ENCODE measurements at places on chromosomes 6 and 20.

DNA sequence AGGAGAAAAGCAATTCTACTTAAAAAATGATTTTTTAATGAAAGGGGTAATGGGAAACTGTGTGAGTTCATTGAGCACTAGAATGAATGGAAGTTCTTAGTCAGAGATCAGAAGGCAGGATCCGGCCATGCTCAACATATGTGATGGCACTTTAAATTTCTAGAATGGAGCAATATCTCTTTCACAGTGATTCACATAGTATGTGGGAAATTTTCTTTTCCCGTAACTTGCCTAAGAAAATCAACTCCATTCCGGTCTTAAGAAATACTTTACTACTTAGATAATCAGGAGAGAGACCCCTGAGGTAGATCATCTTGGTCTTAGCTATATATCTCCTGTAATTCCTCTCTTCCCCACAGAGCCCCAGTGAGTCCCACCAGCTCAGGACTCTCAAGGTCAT, 131.8 kb downstream of the SCML4 start:
- no peak for DNase-seq

GRCh38 chr6:47159763-47160162, 117.6 kb upstream of the ADGRF1 start:
- DNase-seq: no peak

DNA sequence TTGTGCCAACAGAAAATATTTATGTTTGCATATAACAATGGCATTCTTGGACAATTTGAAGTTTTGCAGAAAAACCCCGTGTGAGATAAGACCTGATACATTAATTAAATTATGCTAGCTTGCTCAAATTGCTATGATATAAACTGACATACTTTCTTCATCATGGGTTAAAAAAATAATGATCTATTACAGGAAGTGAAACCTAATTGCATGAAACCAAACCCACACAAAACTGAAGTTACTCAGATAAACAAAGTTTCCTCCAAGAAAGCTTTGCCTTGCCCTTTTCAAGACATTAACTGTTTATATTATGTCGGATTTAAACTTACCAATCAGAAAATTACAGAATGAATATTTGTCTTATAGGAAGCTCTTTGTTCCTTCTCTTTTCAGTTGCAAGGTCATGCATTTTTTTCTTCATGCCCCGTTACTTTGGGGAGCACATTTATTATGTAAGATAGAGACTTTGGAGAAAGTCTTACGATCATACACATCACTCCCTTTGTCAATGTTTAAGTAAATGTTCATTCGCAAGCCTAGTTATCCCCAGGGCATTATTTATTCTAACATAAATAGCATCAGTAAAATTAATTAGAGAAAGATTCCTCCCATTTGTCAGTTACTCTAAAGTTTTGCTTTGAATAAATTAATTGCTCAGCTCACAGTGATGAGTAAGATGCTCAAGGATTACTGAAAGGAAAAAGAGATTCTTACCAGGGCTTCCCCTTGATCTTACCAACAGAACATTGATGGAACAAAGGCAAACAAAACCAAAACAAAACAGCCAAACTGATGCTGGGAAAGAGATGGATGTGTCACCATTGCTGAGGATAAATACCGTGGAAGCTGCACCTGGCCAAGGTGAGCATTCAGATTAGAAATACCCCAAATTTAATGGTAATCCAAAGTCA, 14.8 kb upstream of the TMEM244 start:
- DNase-seq: no peak

- peak; percentile 82 for DNase-seq
Observed at GRCh38 chr20:32484958-32485769, 100.0 kb downstream of the NOL4L start.

DNA sequence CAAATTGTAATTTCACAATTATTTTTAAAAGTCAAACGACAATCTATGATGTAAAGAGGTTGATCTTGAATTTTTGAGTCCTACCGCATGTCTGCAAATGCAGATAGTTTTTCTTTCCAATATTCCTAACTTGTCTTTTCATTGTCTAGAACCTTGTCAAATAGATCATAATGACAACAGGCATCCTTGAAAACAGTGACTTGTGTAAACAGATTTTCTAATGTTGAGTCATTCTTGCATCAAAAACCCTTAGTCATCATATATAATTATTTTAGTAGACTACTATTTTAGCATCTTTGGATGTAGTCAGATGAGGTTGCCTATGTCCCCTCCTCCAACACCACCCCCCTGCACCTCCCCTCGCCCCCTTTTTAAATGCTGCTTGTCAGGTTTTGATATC, 43.8 kb downstream of the BMP6 start:
- no peak for DNase-seq

DNA sequence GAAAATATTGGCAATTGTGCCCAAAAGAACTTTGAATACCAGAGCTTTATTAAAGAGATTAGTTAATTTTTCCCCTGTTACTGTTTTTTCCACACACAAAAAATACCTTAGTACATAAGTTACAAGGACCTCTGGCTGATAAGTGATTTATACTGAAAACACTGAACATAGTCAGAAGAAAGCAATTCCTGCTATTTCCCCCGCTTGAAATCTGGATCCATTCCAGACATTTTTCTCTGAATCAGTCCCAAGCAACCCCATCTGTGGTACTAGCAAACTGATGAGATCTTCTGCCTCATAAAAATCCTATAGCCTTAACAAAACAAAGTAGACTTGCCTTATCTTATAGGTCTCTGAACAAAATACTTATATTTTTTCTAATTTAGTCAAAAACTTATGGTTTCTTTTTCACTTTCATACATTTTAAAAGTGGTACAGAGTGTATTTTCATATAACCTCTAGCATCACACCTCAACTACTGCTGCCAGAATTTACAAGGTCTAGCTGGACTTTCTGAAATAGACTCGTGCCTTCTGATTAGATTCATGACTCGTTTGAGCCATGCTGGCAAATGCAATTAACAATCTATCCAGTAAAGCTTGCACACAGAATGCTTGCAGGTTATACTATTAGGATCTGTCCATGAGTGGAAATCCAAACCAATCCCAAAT, 111.9 kb downstream of the TBX18 start:
- no peak for DNase-seq

- no peak for DNase-seq
Observed at GRCh38 chr6:47631797-47632196, 66.6 kb upstream of the ADGRF4 start.

DNA sequence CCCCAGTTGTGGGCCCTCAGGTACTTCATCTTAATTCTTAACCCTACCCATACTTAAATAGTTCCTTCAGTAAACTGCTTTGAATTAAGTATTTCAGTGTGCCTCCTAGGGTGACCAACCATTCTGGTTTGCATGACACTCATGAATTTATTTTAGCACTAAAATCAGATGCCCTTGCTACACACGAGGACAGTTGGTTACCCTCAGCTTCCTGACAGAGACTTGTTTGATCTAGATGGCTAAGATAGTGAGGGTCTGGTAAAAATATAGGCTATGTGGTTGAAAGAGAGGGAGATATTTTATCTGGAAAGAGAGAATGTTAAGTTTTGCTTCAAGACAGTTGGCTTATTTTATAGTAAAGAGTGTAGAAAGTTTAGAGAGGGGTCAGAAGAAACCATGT, 10.6 kb downstream of the PGK2 start:
- no peak for DNase-seq

GRCh38 chr6:142014515-142014914, 118.2 kb upstream of the GJE1 start:
- DNase-seq: no peak

GRCh38 chr6:114000069-114000468, 29.1 kb upstream of the HDAC2 start:
- no peak for DNase-seq

GRCh38 chr6:41700463-41701347, 34.7 kb downstream of the TFEB start:
- no peak for DNase-seq

DNA sequence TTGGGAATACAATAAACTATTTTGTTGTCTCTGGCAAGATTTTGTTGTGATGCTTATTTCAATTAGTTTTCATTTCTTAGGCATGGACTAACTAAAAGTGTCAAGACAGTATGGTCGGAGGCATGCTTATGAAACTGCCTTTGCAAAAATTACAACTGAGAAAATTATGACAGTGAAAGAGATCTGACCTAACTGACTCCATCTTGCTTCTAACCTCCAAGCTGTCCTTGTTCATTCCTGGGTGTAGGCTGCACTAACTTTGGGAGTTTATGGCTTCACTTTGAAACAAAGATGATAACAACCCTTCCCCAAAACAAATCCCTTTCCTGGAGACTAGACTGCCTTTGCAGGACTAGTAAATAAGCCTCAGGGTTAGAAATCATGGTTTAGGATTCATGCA, 4.1 kb upstream of the SHLD1 start:
- no peak for DNase-seq

- DNase-seq: no peak
Observed at GRCh38 chr6:1626481-1626880, 16.8 kb downstream of the FOXC1 start.

GRCh38 chr6:126182650-126183311, 157.1 kb upstream of the CENPW start:
- no peak for DNase-seq

- no peak for DNase-seq
Observed at GRCh38 chr6:139640921-139641320, 266.5 kb upstream of the CITED2 start.

Measured in HAP-1 (cell line).